Activated CD4-positive, alpha-beta T cell treated with anti-CD3 and anti-CD28 coated beads for 24 hours (primary cell): ENCODE measurements at places on chromosomes 5 and 9.

- DNase-seq, result no peak
Measured at GRCh38 chr9:9257999-9258498, 1354.8 kb downstream of the PTPRD start.

DNA sequence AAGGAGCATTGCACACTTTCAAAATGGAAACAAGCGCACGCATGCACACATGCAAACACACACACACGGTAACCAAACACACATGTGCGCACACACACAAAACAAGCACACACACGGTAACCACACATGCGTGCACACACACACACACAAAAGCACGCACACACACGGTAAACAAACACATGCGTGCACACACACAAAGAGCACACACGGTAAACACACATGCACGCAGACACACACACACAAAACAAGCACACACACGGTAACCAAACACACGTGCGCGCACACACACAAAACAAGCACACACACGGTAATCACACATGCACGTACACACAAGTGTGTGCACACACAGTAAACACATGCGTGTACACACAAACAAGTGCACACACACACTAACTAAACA is 19.3 kb upstream of the SLC6A3 start:
- DNase-seq, result no peak

GRCh38 chr5:43421450-43422133 is 9.4 kb upstream of the CCL28 start:
- no peak for DNase-seq

DNA sequence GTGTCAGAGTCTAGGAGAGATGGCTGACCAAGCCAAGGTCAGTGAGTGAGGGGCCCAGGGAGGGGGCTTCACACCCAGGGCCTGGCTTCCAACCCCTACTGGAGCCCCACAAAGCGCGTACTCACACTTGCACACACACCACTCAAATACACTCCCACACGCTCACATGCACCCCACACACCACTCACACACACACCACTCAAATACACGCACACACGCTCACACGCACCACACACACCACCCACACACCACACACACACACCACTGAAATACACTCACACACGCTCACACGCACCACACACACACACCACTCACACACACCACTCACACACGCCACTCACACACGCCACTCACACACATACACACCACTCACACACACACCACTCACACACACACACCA is 5.7 kb upstream of the ASB6 start:
- no peak for DNase-seq

DNA sequence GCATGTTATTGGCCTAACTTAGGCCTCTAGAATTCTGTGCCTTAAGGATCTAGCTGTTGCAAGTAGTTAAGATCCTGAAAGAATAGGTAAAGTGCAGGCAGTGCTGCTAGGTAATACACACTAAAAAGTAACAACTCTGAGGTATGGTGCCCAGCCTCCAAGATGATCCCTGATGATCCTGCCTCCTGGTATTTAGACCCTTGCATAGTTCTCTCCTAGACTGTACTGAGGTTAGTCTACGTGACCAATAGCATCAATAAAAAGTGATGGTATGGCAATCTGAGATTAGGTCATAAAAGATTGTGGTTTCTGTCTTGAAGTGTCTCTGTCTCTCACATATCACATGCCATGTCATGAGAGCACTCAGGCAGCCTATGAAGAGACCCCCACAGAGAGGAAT is 9.2 kb downstream of the TSTD2 start:
- DNase-seq, result no peak

DNA sequence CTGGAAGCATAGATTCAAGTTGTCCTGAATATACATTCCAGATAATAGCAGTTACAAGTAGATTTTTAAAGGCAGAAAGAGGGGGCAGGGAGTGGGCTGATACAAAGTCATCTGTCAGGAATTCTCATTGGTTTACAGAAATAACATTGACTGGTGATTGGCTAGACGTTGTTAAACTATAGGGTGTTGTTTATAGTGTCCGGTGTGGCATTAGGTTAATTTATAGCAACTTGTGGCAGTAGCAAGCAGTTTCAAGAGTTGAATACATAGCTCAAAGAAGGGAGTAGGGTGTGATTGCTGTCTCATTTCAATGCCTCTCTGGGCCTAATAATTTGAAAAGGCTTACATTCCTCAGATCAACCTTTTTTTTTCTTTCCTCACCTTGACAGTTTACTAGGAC is 10.7 kb upstream of the POC5 start:
- DNase-seq, result no peak

- no peak for DNase-seq
Measured at GRCh38 chr5:160075073-160075472, 44.2 kb downstream of the PWWP2A start.

DNA sequence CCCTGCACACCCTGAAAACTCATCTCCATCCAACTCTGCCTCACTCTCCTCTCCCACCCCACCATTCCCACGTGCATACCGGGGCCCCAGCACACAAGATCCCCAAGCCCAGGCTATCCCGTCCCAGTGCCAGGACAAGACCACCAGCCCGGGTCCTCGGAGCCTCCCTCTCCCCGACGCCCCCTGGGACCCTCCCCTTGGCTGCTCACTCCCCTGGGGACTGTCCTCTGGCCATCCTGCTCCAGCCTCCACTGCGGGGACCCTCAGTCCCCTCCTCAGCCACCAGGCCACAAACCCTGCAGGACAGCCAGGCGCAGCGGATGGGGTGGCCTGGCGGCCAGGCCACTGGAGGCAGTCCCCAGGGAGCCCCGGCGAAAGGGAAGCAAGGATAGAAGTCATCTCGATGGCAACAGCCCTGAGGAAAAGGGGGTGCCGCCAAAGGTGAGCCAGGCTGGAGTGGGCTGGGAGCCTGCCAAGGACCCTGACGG is 62.8 kb downstream of the C9orf50 start:
- no peak for DNase-seq

GRCh38 chr9:8651070-8651845 is 851.7 kb upstream of the DMAC1 start:
- no peak for DNase-seq

DNA sequence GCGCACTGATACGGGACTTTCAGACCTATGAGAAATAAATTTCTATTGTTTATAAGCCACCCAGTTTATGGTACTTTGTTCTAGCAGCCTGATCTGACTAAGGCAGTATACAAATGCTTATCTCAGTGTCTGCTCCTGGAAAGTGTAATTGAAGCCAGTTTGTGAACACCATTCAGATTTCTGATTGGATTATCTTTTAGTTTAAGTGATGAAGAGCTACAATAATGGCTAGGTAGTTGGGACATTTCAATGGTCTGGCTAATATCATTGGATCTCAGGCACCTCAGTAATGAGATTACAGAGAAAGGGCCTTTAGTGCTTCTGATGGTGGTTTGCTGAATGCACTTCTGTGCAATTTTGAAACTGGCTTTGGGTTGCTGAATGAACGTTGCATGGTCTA is 133.5 kb downstream of the PSAT1 start:
- DNase-seq, result no peak

DNA sequence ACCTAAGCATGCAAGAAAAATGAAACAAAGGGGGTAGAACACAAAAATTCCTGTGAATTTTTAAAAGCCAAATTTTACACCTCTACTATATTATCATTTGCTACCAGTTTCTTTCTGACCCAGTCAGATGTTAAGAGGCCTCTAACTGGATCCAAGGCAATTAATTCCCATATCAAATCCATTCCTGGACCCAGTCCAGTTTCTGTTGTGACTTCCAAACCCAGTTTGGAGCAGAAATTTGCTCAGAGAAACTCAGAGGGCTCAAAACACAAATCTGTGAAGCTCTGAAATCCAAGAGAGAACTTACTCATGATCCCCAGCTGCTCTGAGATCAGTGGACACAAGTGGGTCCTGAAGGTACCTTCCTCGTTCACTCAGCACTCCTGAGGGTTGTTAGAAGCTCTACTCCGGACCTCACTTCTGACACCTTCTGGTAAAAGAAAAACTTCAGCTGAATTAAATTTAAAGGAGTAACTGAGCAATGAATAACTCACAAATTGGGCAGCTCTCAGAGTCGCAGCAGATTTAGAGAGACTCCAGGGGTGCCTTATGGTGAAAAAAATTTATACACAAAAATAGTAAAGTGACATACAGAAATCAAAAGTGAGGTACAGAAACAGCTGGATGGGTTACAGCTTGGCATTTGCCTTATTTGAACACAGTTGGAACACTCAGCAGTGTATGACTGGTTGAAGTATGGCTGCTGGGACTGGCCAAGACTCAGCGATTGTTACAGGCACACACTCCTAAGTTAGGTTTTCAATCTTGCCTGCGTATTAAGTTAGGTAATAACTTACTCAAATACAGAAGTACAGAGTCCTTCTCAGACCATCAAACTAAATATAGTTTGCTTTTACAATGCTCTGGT is 32.4 kb downstream of the INSL4 start:
- DNase-seq, result no peak

GRCh38 chr9:134557331-134557730 is 84.3 kb upstream of the COL5A1 start:
- no peak for DNase-seq

DNA sequence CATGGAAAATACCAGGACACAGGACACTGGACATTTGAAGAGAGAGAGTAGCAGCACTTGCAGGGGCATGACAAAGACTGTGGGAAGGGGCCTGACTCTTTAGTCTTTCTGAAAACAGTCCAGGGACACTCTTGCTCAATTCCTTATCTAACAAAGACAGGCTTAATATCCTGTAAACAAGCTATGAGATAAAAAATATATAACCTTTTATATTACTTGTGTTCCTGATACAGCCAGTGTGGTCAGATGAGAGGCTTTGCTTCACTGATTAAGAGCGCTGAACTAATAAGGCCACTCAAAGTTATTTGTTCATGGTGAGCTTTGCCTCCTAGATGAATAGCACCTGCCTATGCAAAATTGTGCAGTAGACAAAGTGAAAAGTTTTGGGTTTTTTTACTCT is 518.7 kb downstream of the LRRC70 start:
- DNase-seq, result no peak

DNA sequence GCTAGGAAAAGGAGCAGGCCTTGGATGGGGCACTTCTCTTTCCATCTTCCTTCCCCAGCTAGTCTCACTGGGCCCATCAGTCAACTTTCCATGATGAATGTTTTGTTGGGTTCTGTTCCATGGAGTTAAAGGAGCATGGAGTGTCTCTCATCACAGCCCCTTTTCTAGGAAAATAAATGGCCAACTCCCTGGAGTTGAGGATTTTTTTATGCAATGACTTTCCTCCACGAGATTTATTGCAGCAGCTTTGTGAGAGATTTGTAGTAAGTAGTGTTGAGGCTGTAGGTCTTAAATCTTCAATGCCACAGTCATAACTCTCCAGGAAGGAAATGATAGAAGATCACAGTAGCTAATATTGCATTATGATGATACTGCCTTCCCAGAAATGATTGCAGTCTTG is 45.6 kb upstream of the SLC44A1 start:
- no peak for DNase-seq

DNA sequence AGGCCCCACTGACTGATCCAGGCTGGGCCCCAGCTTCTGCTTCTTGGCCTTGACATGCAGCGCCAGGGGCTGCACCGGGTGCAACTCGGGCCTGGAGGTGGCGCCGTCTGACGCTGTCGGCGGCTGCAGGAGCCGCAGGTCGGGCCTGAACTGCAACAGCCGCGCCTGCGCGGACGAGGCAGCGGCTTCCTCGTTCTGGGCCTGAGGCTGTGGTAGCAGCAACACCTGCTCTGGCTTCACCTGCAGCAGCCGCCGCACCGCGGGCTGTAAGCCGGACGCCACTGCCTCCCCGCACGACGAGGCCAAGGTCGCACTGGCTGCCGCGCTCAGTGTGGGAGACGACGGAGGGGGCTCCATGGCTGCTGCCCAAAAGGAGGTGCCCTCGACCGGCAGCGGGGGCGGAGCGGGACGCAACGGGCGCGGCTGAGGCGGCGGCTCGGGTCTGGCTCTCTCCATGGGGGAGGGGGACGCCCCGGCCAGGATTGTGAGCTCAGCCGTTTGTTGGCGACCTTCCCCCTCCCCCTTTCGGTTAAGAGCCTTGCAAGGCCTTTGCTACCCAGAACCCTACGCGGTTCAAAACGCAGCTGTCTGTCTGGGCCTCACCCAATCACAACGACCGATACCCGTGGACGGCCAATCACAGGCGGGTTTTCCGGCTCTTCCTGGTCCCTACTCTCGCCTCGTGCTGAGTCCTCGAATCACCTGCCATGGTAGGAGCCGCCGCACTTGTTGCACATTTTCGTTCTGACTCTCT is 438 bp downstream of the SOX30 start:
- DNase-seq, result peak; percentile 69

DNA sequence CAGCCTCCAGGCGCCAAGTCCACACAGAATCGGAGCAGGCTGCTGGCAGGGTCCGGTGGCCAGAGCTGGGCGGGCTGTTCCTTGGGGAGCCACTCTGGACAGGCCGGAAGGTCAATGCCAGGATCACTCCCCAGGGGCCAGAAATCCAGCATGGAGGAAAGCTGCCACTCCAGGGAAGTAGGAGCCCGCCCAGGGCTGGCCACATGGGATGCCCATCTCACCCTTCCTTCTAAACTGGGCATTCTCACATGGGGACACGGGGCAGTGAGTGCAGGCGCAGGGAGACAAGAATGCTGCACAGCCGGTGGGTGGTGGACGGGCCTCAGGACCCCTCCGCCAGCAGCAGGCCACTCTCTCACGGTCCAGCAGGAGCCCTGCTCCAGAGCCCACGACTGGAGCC is 58.2 kb downstream of the ADAMTS2 start:
- DNase-seq, result no peak

- DNase-seq, result no peak
Measured at GRCh38 chr5:133284306-133284705, 232.5 kb downstream of the HSPA4 start.

- DNase-seq, result peak; percentile 41
Measured at GRCh38 chr9:114339130-114339908, 9.7 kb downstream of the ORM2 start.

DNA sequence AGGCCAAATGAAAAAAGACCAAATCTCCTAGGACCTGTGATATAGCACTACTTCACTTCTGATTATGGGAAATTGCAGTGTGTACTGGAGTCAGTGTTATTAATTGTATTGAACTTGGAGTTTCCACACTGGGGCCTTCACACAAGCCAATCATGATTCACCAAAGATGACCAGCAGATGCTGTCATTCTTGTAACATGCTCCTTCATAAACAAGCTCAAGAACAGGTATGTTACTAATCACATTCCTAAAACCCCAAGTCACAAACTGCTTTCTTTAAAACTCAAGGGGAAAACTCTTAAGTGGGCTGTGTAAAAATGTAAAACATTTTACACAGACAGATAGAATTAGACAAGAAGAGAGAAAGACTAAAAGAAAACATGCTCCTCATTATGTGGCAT is 5.6 kb downstream of the KLHL3 start:
- no peak for DNase-seq

DNA sequence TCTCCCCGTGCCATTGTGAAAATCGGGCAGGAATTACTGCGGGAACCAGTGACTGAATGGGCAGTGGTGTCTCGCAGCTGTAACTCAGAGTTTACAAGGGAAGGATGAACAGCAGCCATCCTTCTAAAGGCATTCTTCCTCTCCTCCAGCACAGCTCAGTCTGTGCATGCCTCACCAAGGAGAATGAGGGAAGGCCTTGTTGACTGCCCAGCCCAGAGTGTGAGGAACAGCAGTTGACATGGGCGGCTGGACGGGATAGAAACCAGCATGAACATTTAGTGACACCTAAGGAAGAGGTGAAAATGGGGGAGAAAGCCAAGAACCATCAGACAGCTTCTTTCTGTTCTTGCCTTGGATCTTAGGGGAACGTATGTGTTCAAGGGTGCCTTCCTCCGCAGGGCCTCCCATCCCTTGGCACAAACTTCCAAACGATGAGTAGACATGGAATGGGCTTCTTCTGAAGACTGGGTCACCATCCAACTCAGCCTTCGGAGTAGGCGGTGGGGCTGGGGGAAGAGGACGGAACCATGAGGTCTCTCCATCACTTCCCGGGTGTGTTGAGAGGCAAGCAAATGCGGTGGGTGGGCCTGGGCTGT is 887 bp upstream of the PDE8B start:
- DNase-seq, result no peak

GRCh38 chr9:108544866-108545265 is 310.9 kb downstream of the ACTL7B start:
- DNase-seq, result no peak
